ENCODE measurements at places on chromosomes 13 and 19.

- DNase-seq: no peak
Observed at GRCh38 chr19:1858412-1859081, 4.8 kb downstream of the KLF16 start.

DNA sequence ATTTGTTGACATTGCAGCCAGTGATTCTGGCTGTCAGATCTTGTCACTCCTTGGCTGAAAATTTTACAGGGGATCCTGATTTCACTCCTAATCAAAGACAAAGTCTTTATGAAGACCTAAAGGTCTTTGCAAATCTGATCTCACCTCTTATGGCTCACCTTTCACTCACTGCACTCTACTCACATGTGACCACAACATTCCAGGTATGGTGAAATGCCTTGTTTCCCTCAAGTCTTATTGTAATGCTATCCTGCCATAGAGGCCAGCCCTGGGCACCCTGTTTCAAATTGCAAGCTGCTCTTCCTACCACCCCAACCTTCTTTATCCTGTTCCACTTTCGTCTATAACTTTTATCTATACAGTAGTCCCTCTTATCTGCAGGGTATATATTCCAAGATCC lies 200.1 kb downstream of the NDFIP2 start:
- DNase-seq: no peak

GRCh38 chr13:97298816-97299215 lies 76.7 kb downstream of the MBNL2 start:
- DNase-seq: no peak

- DNase-seq: peak; percentile 64
Observed at GRCh38 chr13:95191821-95192563, 109.3 kb downstream of the ABCC4 start.

- DNase-seq: no peak
Observed at GRCh38 chr19:7739211-7739755, 7.4 kb upstream of the CLEC4G start.

DNA sequence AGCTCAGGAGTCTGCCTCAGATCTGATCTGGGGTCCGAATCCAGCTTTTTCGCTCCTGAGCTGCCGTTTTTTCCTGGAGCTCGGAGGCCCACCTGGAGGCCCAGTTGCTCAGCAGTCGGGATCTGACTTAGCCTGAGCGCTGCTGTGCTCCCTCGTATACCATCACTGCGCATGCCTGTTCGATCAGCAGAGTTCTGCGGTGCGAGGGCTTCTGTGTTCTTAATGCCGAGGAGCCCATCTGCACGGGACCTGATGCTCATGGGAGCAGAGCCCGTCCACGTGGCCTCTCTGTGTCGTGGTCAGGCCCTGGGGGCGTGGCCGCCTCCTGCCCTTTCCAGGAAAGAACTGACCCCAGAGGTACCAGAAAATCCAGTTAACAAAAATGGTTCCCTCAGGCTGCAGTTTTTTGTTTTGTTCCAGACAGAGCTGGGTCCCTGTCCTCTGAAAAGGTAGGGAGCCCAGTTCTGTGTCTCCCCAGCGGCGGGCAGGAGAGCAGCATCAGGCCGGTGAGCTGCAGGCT lies 57.4 kb downstream of the MCF2L start:
- no peak for DNase-seq

- DNase-seq: no peak
Observed at GRCh38 chr13:87120476-87120875, 550.7 kb upstream of the SLITRK5 start.

DNA sequence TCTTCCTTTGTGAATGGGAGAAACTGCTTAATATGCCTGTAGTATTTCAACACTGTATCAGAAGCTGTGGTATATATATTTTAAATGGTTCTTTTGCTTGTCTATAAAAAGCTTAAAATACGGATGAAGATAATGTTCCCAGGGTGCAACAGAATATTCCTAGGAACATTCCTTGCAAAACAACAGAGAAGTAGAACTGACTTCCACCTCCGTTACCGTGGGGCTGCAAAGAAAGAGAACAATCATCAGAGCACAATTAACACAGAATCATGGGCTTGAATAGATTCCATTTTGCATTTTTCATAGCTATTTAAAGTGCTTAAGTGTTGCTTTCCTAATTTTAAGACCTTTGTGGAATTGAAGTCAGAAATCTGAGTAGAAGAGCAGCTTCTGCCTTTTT lies 1227.7 kb downstream of the EFNB2 start:
- no peak for DNase-seq

GRCh38 chr19:33292595-33293254 lies 9.6 kb downstream of the CEBPA start:
- no peak for DNase-seq

- no peak for DNase-seq
Observed at GRCh38 chr19:54203151-54203611, 2.5 kb downstream of the RPS9 start.

DNA sequence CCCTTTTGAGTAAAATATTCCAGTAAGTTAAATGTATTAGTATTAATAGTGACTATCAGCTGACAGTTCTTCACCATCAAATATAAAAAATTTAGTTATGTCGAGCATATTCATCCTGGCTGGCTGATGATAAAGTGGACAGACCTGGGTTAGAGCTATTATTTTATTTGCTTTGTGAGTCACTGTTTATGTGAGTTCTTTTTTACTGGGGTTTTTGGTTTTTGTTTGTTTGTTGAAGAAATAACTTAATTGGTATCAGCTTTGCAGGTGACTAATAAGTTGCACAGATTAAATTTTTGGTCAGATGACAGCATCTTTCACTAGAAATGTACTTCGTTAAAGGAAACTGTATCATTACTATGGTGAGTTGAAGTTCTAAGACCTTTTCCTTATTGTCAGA lies 224.7 kb downstream of the GGACT start:
- DNase-seq: no peak

DNA sequence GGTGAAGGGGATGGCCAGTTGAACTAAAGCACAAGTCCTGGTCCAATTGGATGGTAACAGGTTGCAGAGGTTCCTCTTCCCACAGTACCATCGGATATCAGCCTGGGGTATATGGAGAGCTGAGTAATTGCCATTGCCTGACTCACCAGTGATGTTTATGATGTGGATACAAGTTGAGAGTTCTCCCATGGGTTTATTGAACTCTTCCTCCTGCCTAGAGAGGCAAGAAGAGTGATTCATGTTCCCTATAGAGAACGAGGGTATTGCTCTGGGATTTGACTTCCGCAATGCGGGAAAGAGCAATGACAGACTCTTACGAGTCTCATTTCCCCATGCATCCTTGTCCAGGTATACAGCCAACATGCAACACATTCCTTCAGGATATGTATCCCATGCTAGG lies 111.3 kb upstream of the PCDH9 start:
- no peak for DNase-seq

DNA sequence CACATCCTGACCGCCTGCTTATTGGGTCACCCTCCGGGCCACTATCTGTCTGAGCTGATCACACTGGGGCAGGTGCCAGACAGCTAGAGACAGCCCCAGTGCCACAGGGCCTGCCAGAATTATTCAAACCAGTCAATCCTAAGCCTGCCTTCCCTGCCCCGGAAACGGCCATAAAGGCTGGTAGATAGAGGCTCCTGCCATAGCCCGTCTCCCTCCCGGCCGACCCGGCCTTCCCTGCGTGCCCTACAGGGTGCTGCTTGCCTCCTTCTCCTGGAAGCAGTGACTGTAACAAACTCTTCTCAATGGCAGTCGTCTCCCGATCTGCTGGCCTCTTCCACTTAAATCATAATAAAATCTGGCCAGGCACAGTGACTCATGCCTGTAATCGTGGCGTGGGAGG lies 158.6 kb upstream of the SOX1 start:
- no peak for DNase-seq

DNA sequence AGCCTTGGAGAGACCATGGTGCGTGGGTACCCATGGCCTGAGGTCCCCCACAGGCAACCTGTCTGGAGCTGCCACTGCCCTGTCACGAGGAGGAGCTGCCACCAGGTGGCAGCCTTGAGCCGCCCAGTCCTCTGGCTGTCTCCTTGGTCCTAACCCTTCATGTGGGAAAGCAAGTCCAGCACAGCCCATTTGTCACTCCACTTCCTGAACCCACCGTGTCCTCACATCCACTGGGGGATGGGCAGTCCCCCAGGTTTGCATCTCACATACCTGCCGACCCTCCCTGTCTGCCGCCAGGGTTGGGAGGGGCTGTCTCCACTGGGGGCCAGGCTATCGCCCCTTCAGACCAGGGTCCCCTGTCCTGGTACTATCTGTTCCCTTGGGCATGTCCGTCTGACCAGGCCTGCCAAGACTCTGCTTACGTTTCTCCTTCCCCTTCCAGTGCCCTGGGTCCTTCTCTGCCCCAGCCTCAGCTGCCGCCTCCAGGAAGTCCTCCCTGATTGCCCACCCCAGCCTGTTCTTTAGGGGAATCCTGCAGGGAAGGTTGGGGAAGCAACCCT lies 4.5 kb downstream of the FAM174C start:
- peak; percentile 84 for DNase-seq

DNA sequence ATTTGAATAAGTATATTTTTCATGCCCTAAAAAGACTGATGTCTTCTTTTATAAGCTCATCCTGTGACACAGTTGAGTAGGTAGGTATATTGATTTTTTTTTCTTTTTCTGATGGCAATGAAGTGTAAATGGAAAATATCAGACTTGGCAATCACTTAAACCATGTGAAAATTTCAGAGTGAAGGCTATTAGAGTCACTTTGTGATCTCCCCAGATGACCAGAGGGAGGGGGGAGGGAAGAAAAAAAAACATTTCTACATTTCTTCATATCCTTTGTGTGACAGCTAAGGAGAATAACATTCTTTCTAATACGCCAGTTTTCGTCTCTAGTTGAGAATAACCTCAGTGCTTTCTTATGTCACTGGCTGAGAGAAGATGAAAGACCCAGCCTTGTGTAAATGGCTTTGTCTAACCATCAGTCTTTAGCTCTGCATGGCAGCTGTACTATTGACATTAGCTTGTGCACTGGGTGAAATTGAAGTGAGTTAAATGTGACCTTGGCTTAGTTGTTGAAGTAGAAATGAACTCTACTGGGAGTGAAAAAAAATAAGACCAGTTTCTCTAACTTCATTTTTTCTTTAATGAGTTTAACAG lies 332.1 kb upstream of the DACH1 start:
- DNase-seq: no peak

DNA sequence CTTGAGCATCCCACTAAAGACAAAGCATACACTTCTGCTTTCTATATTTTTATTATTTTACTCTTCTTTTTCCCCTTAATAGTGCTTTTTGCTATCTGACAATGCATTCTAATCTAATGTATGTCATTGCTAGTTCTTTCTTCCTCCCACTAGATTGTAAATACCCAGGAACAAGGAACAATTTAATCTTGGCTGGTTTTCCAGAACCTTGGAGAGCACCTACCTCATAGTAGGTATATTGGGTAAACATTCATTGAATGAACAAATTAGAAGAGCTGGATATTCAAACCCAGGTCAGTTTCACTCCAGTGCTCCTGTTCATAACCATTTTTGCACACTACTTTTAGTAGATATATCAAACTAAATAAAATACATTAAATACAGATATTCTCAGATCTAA lies 1617.6 kb upstream of the SLC10A2 start:
- no peak for DNase-seq
